ENCODE measurements at places on chromosomes 11 and 22.

DNA sequence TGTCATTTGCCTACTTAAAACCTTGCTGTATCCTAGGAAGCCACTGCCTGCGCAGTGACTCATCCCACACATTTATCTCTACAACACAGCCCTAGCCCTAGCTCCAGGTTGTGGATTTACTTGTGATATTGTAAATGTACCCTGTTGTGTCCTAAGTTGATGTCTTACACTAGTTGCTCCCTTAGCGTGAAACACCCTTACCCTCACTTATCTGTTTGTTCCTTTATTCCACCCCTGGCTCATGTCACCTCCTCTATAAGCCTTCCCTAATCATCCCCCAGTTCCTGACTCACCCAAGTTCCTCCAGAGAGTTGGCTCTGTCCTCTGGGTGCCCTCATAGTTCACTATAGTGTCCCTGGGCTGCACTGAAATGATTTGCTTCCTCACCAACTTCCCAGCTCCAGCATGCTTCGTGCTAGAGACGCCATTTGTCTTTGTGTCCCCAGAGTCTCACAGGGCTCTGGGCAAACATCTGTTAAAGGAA, 431.8 kb upstream of the FAT3 start:
- peak; percentile 36 for DNase-seq

GRCh38 chr11:83778596-83778995, 492.4 kb upstream of the CCDC90B start:
- no peak for DNase-seq

GRCh38 chr22:25839755-25840154, 97.8 kb downstream of the MYO18B start:
- no peak for DNase-seq

DNA sequence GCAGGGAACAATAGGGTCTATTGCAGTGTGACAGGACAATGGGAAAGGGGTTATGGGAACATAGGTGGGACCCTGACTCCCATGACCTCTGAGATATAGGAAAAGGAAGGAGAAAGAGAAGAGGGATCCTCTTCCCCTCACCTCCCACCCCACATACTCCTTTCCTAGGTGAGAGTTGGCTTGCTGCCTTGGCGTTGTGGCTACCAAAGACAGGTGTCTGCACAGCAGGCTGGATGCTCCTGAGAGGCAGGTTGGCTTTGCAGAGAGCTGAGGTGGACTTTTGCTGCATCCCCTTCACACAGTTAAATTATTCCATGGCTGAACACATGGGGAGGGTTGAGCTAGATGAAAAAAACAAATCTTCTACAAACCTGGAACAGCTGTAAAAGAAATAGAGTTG, 80.7 kb downstream of the SYT9 start:
- no peak for DNase-seq

GRCh38 chr11:64562723-64563351, 28.2 kb upstream of the SLC22A12 start:
- no peak for DNase-seq

GRCh38 chr22:30694171-30694639, 469 bp upstream of the OSBP2 start:
- peak; percentile 68 for DNase-seq

DNA sequence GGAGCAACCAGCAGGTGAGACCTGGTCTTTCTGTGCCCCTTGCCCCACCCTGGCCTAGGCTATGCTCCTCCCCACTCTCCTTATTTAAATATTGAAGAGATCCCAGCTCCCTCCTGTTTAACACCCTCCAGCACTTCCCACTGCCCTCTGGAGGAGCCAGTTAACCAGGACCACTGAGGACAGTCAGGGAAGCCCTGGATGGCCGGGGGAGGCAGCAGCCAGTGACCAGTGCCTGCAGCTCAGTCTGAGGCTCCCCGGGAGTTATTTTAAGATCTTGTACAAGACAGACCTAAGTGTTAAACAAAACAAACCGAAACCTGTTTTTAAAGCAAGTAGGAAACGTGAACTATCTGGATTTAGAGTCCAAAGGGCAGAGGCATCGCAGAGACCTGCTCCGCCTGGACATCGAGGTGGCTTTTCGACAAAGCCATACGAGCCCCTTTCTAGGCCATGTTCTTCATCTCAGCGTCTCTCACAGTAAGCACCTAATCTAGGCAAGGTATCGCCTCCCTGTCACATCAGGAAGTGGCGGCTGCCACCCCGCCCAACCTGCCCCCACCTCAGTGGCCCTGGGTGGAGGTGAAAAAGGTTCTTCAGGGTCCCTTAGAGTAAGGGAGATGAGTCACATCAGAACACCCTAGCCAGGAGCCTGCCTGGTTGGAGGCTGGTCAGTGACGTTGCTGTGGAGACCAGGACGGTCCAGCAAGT, 35.2 kb downstream of the TRMU start:
- peak; percentile 91 for DNase-seq

- no peak for DNase-seq
Observed at GRCh38 chr22:19869497-19870152, 15.0 kb upstream of the GNB1L start.

DNA sequence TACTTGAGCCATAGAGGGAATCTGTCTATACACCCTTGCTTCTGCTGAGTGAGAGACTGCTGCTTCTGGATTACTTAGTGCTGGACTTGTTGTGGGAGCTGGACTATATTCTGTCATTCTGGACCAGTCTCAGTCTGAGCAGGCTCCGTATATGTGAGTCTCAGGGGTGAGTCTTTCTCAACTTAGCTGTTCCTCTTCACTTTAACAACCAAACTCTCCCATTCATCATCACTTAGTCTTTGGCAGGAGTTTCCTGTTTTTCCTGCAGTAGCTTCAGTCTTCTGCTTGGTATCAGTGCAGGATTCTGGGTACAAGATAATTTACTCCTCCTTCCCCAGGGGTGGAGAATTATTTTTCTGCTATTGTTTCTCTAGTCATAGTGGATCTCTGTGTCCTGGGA, 779.5 kb downstream of the METTL15 start:
- no peak for DNase-seq

GRCh38 chr11:72482211-72482812, 48.0 kb upstream of the CLPB start:
- DNase-seq, result peak; percentile 93

DNA sequence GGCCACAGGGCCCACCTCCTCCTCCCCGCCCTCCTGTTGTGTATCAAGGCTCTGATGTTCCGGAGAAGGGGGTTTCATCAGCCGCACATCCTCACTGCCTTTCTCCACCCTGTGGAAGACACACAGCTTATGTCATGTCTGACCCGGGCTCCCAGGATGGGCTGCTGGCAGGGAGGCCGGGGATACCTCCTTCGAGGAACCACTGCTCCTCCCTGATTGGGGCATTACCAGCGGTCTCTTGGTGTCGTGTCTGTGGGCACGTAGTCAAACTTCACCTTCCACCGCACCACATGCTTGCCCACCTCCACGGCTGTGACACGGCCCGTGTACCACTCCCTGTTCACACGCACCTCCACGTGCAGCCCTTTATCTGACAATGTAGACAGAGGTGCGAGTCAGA, 35.9 kb downstream of the MORC2 start:
- no peak for DNase-seq
